Sigmoid colon (tissue), 7 donors: ENCODE measurements at places on chromosomes 3 and 15. TPM values are rescaled to one million over a fixed set of nuclear protein-coding genes. Genes with fewer than 3 reads are reported as not detected.

Gene SIDT1
- total RNA-seq = 0.49 TPM

Gene CNOT10
- 33.5 TPM for total RNA-seq

DNA sequence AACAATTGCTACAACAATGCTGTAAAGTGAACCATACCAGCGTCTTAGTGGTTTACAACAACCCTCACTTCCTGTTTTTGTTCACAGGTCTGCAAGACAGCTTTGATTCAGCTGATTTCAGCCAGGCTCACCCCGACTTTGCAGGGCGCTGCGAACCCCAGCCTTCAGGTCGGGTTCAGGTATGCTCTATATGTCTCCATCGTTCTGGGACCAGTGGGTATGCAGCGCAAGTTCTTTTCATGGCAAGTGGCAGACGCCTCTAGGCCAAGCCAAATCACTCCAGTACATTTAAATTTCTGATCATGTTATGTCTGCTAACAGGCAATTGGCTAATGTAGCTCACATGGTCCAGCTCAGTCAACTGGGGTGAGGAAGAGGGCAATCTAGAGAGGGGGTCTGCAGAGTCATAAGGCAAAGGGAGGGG is 52.4 kb upstream of the RGMA start:
- no peak for DNase-seq

DNA sequence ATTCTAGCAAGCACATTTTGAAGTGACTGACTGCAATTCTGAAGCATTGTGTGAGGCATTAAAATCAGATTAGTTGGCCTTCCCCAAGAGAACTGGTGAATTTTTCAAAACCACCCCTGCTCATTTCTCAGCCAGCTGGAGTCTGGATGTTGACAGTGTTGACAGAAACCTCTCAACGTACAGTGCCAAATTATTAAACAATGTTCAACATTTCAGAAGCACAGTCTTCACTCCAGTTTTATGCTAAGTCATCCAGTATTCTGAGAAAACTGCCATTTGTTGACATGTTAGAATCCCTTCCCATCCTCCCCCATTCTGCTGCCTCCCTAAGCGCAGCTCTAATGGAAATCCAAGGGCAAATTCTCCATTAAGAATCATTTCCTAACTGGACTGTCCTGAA is 369.3 kb upstream of the TRIM42 start:
- no peak for DNase-seq

- no peak for DNase-seq
These were observed 74.9 kb downstream of the ETFA start for GRCh38 chr15:76236350-76236749.

GRCh38 chr3:58508437-58508836 is 16.5 kb downstream of the KCTD6 start:
- DNase-seq = no peak

DNA sequence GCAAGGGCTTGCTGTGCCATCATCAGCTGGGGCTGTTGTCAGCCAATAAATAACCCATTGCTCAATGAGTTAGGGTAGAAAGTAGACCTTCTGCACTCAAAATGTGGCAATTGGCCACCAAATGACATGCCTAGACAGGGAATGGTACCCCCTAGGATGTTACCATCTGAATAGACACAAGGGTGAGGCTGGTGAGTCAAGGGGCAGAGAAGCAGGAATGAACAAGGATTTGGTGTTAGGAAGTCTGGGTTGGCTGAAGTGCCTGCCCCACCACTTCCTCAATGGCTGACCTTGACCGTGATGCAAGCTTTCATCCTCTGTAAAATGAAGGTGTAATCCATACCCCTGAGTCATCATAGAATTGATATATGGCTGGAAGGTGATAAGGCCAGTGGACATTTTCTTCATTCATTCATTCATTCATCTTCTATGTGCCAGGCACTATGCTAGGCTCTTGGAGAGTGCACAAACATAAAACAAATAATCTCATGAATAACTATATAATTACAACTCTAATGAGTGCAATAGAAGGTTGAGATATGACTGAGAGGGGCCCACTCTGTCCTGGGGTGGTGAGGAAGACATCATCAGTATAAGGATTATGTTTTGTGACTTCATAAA is 4.4 kb upstream of the CA12 start:
- no peak for DNase-seq

DNA sequence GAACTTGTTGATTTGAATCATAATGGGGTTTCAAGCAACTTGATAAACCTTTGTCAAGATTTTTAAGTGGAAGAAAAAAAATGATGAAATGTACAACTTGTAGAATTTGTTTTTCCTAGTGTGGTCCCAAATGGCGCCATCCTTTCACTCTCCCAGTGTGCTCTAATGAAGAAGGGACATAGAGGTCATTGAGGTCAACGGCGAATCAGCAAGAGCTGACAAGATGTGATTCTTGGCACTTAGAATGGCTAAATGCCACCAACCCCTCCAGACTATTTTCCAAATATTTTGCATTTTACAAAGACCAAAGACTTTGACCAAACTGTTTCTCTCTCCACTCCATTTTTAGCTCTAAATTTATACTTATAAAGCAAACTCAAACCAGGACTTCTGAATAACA is 320.2 kb upstream of the MME start:
- no peak for DNase-seq

- DNase-seq = no peak
These were observed 19.9 kb downstream of the ITPR1 start for GRCh38 chr3:4512895-4513616.
